Bronchial smooth muscle cell (primary cell): ENCODE measurements at places on chromosomes 3 and 15. TPM values are rescaled to one million over a fixed set of nuclear protein-coding genes. Genes with fewer than 3 reads are reported as not detected.

SEMA5B gene
- total RNA-seq, result not detected in 2 replicates

CHRNA7 gene
- 0.47 and 0.86 TPM in 2 replicates for total RNA-seq

SERINC4 gene
- not detected in 2 replicates for total RNA-seq

SI gene
- not detected in 2 replicates for total RNA-seq

SPTBN5 gene
- 0.16 and 0.17 TPM in 2 replicates for total RNA-seq

AKAP13 gene
- 53.0 and 84.7 TPM in 2 replicates for total RNA-seq

KBTBD12 gene
- total RNA-seq, result not detected in 2 replicates

NCKIPSD gene
- total RNA-seq, result 8.4 and 9.4 TPM in 2 replicates

RTP3 gene
- not detected in 2 replicates for total RNA-seq

ERC2 gene
- 0.16 TPM in 1 of 2 replicates, not detected in the other for total RNA-seq

CSTA gene
- total RNA-seq, result 1.6 and 6.6 TPM in 2 replicates

LIPH gene
- under 0.01 TPM in 1 of 2 replicates, not detected in the other for total RNA-seq

ALDH1L1 gene
- not detected in 2 replicates for total RNA-seq

CYP8B1 gene
- not detected in 2 replicates for total RNA-seq

GOLGA8A gene
- total RNA-seq, result 4.8 and 13.2 TPM in 2 replicates

EFCAB12 gene
- under 0.01 TPM in 1 of 2 replicates, not detected in the other for total RNA-seq

GASK1A gene
- total RNA-seq, result 0.26 and 3.3 TPM in 2 replicates

KLHDC8B gene
- total RNA-seq, result 45.7 and 67.5 TPM in 2 replicates

CD200 gene
- total RNA-seq, result under 0.01 TPM in 2 replicates

CX3CR1 gene
- not detected in 2 replicates for total RNA-seq

ASTE1 gene
- total RNA-seq, result 4.9 and 6.4 TPM in 2 replicates

MOBP gene
- total RNA-seq, result under 0.01 TPM in 1 of 2 replicates, not detected in the other

CHRM5 gene
- under 0.01 TPM in 1 of 2 replicates, not detected in the other for total RNA-seq

RTP4 gene
- total RNA-seq, result 3.0 and 4.1 TPM in 2 replicates

GRAMD1C gene
- total RNA-seq, result 4.9 and 6.8 TPM in 2 replicates

IL17RE gene
- 0.52 and 0.63 TPM in 2 replicates for total RNA-seq

TGM5 gene
- not detected in 2 replicates for total RNA-seq

PP2D1 gene
- total RNA-seq, result not detected in 2 replicates

SERPINI1 gene
- 2.3 and 6.1 TPM in 2 replicates for total RNA-seq

KLHL6 gene
- total RNA-seq, result under 0.01 TPM in 1 of 2 replicates, not detected in the other

LRRIQ4 gene
- not detected in 2 replicates for total RNA-seq

OXTR gene
- total RNA-seq, result 0.09 and 0.32 TPM in 2 replicates

THBS1 gene
- 703 and 791 TPM in 2 replicates for total RNA-seq

MCF2L2 gene
- 0.09 and 0.32 TPM in 2 replicates for total RNA-seq

ITIH4 gene
- 1.7 and 3.0 TPM in 2 replicates for total RNA-seq

EPM2AIP1 gene
- total RNA-seq, result 10.1 and 16.7 TPM in 2 replicates

LRRC31 gene
- not detected in 2 replicates for total RNA-seq

FILIP1L gene
- 7.6 and 16.2 TPM in 2 replicates for total RNA-seq

FETUB gene
- total RNA-seq, result not detected in 2 replicates

SERPINI2 gene
- total RNA-seq, result not detected in 2 replicates

DNAJB8 gene
- total RNA-seq, result not detected in 2 replicates

FOXB1 gene
- total RNA-seq, result not detected in 2 replicates

MST1R gene
- 0.32 and 0.86 TPM in 2 replicates for total RNA-seq

GHSR gene
- total RNA-seq, result not detected in 2 replicates

TRH gene
- not detected in 2 replicates for total RNA-seq

GPR62 gene
- total RNA-seq, result not detected in 2 replicates

ADPRH gene
- 1.0 and 1.7 TPM in 2 replicates for total RNA-seq

GP5 gene
- under 0.01 and 0.09 TPM in 2 replicates for total RNA-seq

FAM81A gene
- total RNA-seq, result under 0.01 and 0.60 TPM in 2 replicates

CLDN18 gene
- total RNA-seq, result not detected in 2 replicates

LEKR1 gene
- total RNA-seq, result 0.26 and 0.32 TPM in 2 replicates

C3orf22 gene
- not detected in 2 replicates for total RNA-seq

CLDN1 gene
- under 0.01 and 0.17 TPM in 2 replicates for total RNA-seq

IL20RB gene
- total RNA-seq, result 0.47 and 2.3 TPM in 2 replicates

MESP2 gene
- total RNA-seq, result 0.52 and 1.9 TPM in 2 replicates

EPHB3 gene
- 6.8 and 15.5 TPM in 2 replicates for total RNA-seq

ZKSCAN7 gene
- 5.8 and 6.2 TPM in 2 replicates for total RNA-seq

JAGN1 gene
- total RNA-seq, result 26.3 and 43.4 TPM in 2 replicates

MEX3B gene
- 6.0 and 6.2 TPM in 2 replicates for total RNA-seq
